ENCODE measurements at places on chromosomes 6 and 20. TPM values are rescaled to one million over a fixed set of nuclear protein-coding genes. Genes with fewer than 3 reads are reported as not detected.

Gene EPPIN
- not detected for polyA plus RNA-seq

- DNase-seq, result no peak
These were observed 1.1 kb upstream of the FAXC start for GRCh38 chr6:99350573-99350972.

DNA sequence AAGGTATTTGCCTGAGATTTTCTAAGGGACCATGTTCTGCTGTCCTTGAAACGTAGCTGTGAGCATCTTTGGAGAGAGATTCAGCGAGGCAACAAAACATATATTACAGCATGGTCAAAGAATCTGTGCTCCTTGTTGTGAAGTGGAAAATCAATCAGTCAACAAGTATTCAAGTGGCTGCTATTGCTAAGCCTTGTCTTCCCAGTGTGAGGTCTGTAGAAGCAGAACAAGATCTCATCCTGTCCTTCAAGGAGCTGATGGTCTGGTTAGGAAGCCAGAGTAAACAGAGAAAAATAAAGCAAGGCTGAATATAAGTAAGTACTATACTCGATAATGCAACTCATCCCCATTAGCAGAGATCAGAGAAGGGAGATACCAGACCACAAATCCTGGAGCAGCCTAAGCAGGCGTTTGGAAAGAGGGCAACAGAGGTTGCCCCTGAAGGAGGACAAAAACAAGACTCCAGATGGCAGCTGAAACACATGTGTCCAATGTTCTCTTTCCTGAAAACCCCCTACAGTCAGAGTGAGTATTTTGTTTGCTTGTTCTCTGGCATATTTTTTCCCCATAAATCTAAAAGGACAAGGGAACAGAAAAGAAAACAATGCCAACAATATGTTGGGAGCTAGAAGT, 392.0 kb downstream of the SYNE1 start:
- DNase-seq, result no peak

GRCh38 chr6:30589754-30590358, 18.6 kb downstream of the ABCF1 start:
- no peak for DNase-seq

Gene ERVFRD-1
- not detected for polyA plus RNA-seq

All from A549 (cell line).